ENCODE measurements at places on chromosomes 13 and 19.

DNA sequence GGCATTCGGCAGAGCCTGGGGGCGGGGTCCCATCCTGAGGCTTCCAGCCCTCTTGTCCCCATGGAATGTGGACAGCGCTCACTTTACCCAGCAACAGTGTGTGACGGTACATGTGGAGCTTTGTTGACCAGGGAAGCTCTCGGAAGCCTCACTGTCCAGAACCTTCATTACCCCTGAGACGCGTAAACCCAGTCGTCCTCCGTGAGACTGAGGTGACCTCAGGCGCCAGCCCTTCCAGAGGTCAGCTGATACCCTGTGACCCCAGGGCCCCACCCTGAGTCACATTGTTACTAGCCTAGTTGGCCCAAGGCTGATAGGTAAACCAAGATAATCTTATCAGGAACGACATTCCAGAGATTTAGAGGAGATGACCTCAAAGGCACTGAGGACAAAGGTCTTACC is 10.2 kb upstream of the TMEM160 start:
- DNase-seq = no peak

DNA sequence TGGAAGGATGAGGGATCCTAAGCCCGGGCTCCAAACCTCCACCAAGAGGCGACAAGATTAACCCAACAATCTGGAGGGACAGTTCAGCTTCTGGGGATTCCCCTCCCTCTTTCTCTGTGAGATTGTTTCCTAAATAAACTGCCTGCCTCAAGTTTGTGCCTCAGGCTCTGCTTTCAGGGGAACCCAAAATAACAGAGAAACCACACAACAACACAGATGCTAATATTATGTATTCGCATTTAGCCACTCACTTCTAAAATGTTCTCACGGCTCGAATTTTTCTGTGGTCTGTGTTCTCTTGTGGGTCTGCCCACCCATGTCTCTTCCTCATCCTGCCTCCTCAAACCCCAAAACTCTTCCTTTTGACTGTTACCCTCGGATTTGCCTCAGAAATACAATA is 1381.1 kb upstream of the SLC10A2 start:
- no peak for DNase-seq

GRCh38 chr13:44818428-44818827 is 170.8 kb downstream of the NUFIP1 start:
- DNase-seq = no peak

DNA sequence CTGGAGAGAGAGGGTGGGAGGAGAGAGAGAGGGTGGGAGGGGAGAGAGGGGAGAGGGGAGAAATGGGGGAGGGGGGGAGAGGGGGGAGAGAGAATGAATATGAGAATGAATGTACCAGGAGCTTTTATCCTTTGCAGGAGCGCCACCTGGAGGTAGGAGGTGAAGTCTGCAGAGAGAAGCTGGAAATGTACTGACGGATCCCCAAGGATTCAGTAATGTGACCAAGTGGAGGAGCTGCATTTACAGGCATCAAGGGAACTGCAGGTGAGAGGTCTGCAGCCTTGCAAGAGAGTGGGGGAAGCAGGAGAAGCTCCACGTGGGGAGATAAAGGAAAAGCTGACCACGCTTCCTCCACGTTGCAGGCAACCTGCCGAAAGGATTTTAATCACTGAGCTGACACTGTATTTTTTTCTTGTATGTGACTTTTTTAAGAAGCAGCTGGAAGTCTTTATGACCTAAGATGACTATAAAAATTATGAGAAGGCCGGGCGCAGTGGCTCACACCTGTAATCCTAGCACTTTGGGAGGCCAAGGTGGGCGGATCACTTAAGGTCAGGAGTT is 33.7 kb downstream of the VSTM1 start:
- peak; percentile 17 for DNase-seq

GRCh38 chr19:8517551-8518442 is 3.8 kb upstream of the ZNF414 start:
- DNase-seq = peak; percentile 34

DNA sequence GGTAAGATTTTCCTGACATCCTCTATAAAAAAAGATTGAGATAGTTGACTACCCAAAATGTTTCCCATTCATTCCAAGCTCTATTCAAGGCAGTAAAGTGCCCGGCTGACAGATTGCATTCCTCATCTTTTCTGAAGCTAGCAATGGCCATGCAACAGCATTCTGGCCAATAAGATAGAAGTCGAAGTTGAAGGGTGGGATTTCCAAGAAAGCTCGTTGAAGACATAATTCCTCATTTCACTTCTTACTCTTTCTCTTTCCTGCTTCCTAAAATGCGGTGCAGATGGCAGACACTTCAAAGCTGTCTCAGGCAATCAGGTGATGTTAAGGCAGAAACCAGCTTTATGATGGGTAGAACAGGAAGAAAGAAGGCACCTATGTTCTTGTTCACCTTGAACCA is 13.4 kb upstream of the ALOX5AP start:
- DNase-seq = no peak

DNA sequence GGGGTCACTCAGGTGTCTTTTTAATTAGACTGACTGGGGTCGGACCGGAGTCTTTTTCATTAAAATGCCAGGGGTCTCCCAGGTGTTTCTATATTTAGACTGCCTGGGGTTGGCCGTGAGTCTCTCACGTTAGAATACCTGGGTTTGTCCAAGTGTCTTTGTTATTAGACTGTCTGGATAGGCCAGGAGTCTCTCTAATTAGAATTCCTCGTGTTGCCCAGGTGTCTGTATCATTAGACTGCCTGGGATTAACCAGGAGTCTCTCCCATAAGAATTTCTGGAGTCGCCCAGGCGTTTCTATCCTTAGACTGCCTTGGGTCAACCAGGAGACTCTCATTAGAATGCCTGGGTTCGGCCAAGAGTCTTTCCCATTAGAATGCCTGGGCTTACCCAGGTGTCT is 1445.7 kb downstream of the UQCRFS1 start:
- no peak for DNase-seq

DNA sequence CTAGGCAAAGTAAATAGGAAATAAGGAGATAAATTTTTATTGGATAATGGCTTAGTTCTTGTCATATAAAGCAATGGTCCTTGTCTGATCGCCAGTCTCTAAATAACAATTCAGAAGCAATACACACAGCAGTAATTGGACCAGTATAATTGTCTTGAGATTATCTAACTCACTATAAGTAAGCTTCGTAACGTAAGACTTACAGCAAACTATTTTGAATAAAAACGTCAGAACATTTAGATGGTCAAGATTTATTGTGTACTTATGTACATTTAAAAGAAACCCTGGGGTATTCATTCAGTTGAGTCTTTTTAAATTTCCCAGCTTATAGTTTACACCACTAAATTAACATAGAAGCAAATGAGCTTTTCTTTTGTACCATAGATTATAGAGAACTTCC is 20.2 kb upstream of the TRPC4 start:
- DNase-seq = no peak

DNA sequence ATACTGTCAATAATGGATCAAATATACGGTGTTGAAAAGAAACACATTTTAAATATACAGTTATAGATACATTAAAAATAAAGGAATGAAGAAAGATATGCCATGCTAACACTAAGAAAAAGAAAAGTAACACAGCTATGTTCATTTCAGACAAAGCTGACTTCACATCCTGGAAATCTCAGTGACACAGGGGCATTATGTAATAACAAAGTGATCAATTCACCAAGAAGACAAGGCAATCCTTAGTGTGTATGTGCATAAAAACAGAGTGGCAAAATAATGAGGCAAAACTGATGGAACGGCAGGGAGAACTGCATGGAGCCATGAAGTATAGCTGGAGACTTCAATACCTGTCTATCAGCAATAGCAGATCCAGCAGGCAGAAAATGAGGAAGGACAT is 13.1 kb downstream of the ZNF14 start:
- no peak for DNase-seq

DNA sequence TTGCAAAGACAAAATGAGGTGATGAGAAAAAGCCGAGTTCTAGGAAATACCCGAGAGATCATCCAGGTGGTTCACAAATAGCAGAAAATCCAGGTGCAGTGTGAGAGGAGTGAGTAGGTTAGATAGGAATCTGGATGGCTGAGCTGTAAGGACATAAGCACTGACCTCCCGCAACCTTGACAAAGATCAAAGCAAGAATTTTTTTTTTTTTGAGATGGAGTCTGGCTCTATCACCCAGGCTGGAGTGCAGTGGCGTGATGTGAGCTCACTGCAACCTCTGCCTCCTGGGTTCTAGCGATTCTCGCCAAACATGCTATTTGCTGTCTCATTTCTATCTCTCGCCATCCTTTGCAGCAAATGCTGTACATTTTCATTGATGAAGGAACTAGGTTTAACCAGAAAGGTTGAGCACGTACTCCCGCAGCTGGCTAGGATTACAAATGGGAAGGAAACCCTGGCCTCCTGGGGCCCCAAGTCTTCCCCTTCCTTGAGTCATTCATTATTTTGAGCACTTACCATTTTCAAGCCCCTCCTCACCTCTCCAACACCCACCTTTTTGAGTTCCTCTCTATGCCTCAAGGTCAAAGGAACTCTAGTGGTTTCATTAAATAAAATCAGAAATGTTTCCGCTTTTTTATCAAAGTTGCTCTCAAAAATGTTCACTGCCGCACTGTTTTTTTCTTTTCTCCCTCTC is 38.8 kb downstream of the NLRP12 start:
- no peak for DNase-seq

DNA sequence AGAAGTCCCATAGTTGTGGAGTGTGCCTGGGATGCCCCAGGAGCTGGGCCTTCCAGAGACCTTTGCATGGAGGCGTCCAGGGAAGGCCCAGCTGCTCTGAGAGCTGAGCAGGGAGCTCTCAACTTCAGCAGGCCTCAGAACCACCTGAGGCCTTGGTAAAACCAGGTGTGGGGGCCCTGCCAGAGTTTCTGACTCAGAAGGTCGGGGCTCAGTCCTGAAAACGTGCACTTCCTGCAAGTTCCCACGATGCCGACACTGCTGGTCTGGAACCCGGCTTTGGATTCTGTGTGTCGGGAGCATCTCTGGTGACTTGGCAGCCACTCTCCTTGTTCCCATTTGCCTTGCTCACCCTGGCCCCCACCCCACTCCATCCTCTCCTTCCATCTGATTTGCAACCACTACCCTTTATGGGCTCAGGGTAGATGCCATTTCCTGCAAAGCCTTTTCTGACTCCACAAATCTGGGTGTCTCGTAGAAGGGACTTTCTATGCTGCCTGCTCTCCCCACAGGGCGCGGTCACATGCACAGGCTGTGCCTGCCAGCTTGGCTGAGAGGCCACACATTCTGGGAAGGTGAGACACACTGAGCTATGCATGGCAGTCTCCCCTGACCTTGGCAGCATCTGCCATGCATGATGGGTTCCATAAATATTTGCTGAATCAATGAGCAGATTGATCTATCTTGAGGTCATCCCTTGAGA is 244.7 kb downstream of the COL4A1 start:
- no peak for DNase-seq

DNA sequence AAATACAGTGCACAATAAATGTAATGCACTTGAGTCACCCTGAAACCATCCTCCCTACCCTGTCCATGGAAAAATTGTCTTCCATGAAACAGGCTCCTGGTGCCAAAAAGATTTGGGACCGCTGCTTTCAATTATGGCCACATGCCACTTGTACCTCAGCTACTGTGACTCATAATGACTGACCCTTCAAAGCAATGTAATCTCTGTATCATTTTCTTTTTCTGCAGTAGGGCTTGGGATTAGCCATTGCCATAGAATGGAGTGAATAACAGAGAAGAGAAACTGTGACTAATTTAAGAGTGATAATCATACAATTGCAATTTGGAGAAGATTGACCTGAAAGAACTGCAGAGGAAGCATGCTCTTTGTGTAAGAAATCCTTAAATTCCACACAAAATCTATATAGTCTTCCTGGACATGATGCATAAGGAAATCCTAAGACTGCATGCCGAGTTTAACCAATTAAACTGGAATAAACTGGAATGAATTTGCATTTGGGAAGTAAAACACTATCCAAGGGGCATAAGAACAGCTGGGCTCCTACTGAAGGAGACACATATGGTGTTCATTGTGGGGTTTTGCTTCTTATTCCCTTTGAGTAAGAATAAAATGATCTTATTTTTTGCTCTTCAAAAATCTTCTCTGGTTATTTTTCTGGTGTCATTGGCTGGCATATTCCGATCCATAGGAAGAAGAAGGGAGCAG is 59.5 kb upstream of the SLC7A1 start:
- DNase-seq = no peak

GRCh38 chr13:52025475-52026245 is 1.2 kb downstream of the UTP14C start:
- no peak for DNase-seq

DNA sequence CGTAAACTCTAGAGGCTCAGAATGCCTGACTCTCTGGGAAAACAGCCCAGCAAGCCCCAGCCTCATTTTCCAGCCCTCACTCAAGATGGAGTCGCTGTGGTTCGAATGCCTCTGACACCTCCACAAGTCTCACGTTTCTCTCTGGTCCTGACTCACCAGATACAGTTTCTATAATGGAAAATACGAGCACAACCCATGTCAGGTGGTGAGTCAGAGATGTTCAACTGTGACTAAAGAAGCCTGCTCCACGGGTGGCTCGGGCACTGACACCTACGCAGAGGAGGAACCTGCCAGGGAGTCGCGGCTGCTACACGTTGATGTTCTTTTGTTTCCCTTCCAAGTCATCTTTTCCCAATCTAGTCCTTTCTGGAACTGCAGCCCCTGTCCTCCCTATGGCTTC is 87.1 kb upstream of the STK24 start:
- DNase-seq = peak; percentile 24

GRCh38 chr13:113607056-113607888 is 22.7 kb downstream of the TFDP1 start:
- DNase-seq = no peak

GRCh38 chr19:19053508-19054314 is 10.1 kb upstream of the SLC25A42 start:
- peak; percentile 48 for DNase-seq

DNA sequence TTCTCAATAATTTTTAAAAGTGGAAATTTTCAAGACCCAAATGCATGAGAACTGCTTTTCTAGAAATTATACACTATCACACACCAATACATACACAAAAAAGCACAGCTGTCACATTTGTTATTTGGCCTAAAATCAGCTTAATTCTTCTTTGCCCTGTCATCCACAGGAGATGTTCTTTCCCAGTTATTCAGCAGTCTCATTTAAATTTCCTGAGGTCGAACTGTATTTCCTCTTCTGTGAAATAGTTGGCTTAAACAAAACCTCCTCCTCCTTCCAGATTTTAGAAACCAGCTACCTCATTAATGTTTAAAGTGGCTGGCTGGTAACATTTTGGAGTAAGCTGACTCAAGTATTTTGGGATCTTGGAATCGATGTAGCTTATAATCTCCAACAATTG is 39.1 kb downstream of the SMAD9 start:
- no peak for DNase-seq

DNA sequence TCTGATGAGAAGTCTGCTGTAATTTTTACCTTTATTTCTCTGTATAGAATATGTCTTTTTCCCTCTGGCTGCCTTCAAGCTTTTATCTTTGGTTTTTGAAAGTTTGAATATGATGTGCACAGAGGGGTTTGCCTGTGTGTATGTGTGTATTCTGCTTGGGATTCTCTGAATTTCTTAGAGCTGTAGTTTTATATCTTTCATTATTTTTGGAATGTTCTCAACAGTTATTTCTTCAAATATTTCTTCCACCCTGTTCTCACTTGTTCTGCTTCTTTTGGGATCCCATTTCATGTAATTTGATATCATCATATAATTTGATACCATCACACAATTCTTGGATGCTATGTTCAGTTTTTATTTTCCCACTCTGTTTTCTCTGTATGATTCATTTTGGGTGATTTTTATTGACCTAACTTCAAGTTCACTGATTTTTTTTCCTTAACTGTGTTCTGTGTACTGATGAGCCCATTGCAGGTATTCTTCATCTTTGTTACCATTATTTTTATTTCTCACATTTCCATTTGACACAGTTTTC is 7.5 kb downstream of the COG3 start:
- no peak for DNase-seq

- no peak for DNase-seq
Observed at GRCh38 chr13:113040597-113041292, 64.8 kb upstream of the F7 start.
